ENCODE measurements at places on chromosomes 7 and 10.

GRCh38 chr7:37230221-37230620 is 218.4 kb downstream of the ELMO1 start:
- no peak for DNase-seq

- no peak for DNase-seq
Measured at GRCh38 chr7:140016540-140016939, 46.2 kb downstream of the PARP12 start.

- DNase-seq, result no peak
Measured at GRCh38 chr10:2619916-2620315, 447.4 kb upstream of the PFKP start.

GRCh38 chr10:57165671-57166070 is 804.6 kb upstream of the ZWINT start:
- no peak for DNase-seq

GRCh38 chr7:85196696-85197095 is 9.8 kb upstream of the SEMA3D start:
- no peak for DNase-seq

DNA sequence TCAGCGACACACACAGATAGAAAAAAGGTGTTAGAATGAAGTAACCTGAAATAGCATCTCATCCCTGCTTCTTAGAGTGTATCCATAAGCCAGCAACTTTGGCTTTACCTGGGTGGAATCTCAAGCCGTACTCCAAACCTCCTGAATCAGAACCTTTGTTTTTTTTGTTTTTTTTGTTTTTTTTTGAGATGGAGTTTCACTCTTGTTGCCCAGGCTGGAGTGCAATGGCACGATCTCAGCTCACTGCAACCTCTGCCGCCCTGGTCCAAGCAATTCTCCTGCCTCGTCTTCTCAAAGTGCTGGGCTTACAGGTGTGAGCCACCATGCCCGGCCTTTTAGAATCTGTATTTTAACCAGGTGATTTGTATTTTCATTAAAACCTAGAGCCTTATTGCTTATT is 9.0 kb downstream of the NRBF2 start:
- no peak for DNase-seq

DNA sequence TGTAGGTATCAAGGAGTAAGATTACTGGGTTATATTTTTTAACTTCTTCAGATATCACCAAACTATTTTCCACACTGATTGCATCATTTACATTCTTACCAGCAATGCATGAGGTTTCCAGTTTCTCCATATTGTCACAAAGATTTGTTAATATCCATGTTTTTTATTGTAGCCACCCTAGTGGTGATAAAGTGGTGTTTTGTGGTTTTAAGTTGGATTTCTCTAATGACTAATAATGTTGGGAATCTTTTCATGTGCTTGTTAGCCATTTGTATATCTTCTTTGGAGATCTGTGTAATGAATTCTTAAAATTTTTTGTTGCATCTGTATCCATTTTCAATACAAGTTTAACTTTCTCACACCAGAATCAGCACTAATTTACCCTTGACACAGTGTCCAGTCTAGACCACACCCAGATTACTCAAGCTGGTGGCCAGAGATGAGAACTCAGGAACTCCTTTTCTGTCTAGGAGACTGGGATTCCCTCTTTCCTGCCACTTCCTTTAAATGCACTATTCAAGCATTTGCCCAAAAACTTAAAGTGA is 67.0 kb upstream of the PLXDC2 start:
- no peak for DNase-seq

DNA sequence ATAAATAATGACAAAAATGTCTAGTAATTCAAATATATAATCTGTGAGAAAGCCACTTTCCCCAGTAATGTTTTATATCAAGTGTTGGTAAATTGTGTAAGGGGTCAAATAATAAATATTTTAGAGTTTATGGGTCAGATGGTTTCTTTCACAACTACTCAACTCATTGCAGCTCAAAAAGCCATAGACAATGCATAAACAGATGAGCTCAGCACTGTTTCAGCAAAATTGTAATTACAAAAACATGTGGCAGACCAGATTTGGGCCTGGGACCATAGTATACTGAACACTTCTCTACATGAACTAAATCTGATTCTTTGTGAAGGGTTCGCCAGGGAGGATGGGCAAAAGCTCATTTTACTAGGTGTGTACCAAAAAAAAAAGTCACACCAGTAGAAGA is 460.8 kb downstream of the NRG3 start:
- DNase-seq, result no peak

GRCh38 chr7:101308245-101309085 is 13.1 kb downstream of the IFT22 start:
- no peak for DNase-seq

- no peak for DNase-seq
Measured at GRCh38 chr10:87705339-87705738, 45.7 kb downstream of the PAPSS2 start.

- no peak for DNase-seq
Measured at GRCh38 chr7:6432781-6433180, 15.0 kb downstream of the DAGLB start.

- DNase-seq, result no peak
Measured at GRCh38 chr10:33229949-33230267, 104.6 kb downstream of the NRP1 start.

GRCh38 chr7:47477191-47478016 is 104.5 kb downstream of the TNS3 start:
- DNase-seq, result no peak

DNA sequence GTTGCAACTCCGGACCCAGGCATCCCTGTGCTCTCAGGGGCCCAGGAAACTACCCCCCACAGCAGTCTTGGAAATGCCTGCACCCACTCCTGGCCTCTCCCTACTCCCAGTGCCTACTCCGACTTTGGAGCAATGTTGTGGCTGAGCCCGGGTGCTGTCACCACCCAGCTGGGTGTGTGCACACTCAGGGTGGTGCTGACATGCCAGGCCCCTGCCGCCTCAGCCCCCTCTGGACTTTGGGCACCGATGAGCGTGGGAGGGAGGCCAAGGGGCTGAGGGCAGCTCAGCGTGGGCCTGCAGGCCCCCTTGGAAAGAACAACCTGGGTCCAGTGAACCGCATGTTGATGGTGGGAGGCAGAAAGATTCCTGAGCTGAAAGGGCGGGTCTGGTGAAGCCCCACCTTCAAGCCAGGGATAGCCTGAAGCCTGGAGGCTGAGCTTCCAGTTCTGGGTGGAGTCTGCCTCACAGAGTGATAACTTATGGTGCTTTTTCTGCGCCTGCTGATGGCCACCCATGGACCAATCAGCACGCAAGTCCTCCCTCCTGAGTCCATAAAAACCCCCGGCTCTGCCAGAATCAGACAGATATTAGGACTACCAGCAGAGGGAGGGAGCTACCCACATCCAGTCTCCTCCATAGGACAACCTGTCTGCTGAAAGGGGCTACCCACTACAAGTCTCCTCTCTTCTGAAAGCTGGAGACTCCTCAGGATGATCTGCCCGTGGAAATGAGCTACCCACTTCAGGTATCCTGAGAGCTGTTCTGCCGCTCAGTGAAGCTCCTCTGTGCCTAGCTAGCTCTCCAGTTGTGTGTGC is 380.4 kb upstream of the SORCS1 start:
- DNase-seq, result no peak

GRCh38 chr7:158782761-158783401 is 46.4 kb downstream of the ESYT2 start:
- DNase-seq, result no peak
